Testis (tissue), 5 donors: ENCODE measurements at places on chromosomes 6 and 20. TPM values are rescaled to one million over a fixed set of nuclear protein-coding genes. Genes with fewer than 3 reads are reported as not detected.

CEP162 gene
- total RNA-seq, result 20.3 TPM

SLC4A11 gene
- total RNA-seq, result 9.2 TPM

UNC5CL gene
- 2.0 TPM for total RNA-seq

MAS1 gene
- total RNA-seq, result 0.19 TPM

FAM209B gene
- total RNA-seq, result 89.4 TPM

NINL gene
- total RNA-seq, result 33.4 TPM

SPEF1 gene
- 12.1 TPM for total RNA-seq

TXLNB gene
- 3.7 TPM for total RNA-seq

WFDC2 gene
- total RNA-seq, result 6.1 TPM

SPATS1 gene
- total RNA-seq, result 10.7 TPM

MACROD2 gene
- 16.8 TPM for total RNA-seq

GRCh38 chr6:43774776-43775534 is 4.9 kb downstream of the VEGFA start:
- DNase-seq, result peak; percentile 66

DNA sequence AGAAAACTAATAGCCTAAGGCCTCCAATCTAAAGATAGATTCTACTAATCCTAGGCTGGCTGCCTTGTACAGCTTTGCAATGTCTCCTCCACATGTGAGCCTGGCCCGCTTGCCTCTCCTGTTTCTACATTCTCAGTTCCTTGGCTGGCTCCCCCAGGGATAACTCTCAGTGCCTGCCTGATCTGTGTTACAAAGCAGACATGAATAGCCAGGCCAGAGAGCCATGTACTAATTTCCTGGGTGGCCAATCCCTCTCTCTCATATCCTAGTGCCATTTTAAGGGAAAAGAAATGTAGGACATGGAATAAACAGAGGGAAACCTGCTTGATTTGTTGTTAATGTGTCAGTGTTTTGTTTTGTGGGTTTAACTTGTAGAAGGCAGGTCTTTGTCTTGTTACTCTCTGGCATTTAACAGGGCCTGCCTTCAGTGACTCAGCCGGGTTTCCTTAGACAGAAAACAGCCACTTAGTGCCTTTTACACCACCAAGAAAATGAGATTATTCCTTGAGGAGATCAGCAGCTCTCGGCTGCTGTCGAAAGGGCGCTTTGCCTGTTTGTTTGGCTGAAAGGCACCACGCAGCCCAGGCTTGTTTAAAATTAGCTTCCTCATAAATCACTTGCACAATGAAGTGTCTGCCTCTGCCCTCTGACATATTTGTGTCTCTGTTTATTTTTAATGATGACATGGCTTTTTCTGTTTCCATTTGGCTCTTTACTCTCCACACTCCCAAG is 702.7 kb downstream of the MAFB start:
- DNase-seq, result peak; percentile 64

- no peak for DNase-seq
Observed at GRCh38 chr6:90397929-90398674, 101.5 kb upstream of the BACH2 start.

GRCh38 chr6:71393471-71393870 is 104.9 kb downstream of the OGFRL1 start:
- no peak for DNase-seq

GRCh38 chr20:16608277-16608650 is 35.0 kb upstream of the KIF16B start:
- no peak for DNase-seq

GRCh38 chr6:137097526-137097925 is 52.8 kb upstream of the IL20RA start:
- DNase-seq, result no peak

DNA sequence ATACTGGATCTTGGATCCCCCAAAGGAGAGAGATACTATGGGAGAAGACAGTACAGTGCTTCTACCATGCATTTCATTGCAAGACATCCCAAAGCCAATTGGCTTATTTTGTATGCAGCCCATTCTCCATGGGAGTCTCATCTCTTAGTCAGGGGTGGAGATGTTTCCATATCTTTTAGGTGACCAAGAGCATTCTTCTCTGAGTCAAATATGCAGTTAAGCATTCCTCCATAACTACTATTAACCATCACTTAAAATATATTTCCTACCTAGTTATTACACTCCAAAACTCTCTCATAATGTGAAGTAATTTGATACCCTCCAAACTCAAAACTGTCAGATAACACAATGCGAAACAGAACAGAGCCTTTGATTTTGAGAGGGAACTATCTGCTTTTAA is 542.6 kb downstream of the HDGFL1 start:
- no peak for DNase-seq

GRCh38 chr6:39753725-39754045 is 28.5 kb upstream of the KIF6 start:
- no peak for DNase-seq

DNA sequence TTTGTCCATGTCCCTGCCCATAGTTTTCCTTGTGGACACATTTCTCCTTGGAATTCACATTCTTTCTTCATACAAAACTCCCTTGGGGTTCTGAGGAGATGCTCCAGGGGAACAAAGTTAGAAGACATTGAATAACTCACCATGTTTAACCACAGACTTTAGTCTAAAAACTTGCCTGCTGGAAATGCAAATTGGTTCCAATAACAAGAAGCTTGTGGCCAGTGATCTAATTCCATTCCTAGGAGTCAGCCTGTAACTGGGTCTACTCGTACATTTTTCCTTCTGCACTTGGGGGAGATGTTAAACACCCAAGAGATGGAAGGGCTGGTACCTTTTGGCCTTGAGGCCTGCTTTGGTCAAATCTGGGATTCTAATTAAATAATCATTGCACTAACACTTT is 60.2 kb downstream of the SCML4 start:
- no peak for DNase-seq

GRCh38 chr20:39676857-39677391 is 714.8 kb downstream of the DHX35 start:
- DNase-seq, result no peak

DNA sequence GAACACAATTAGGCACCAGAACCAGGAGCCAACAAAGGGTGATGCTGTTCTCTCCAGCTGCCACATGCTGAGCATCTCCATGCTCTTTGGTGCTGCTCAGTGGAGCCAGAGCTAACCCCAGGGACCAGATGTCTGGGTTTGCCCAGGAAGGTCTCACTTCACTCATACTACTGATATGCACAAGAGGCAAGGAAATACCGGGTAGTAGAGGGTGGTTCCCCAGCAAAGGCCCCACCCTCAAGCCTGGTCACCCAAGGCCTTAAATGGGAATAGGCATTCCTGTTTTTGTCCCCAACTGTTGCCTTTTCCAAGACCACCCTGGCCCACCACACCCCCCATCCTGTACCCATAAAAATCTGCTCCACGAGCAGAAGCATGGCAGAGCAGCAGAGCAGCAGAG is 204.5 kb upstream of the TAB2 start:
- no peak for DNase-seq

DNA sequence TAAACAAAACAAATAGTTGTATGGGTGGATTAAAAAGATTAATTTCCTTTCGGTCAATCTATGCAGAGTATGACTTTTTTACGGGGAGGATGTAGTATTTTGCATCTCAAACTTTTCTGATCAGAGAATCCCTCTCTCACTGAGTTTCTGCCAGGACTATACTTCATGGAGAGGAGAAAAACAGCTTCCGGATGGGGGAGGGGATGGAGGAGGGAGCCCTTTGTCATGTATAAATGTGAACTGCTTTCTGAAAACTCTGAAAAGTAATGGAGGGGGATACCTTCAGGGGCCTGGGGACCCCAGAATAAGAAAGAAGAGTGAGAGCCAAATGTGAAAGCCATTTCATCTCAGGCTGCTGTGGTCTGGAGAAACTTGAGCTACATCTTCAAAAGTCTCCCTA is 173.1 kb upstream of the KCNK16 start:
- DNase-seq, result no peak

- DNase-seq, result no peak
Observed at GRCh38 chr6:115194981-115195638, 852.3 kb upstream of the HS3ST5 start.

- DNase-seq, result no peak
Observed at GRCh38 chr6:51398064-51398705, 579.5 kb downstream of the TFAP2B start.
